AG09309 (cell line): ENCODE measurements at places on chromosomes 4 and X.

GRCh38 chrX:48835524-48836329 lies at the start of gene PCSK1N:
Gene PCSK1N (minus strand): TSS chrX:48835610. CDS start chrX:48835532, 78 bp downstream.
- DNase-seq, result no peak

GRCh38 chr4:56158483-56158882 lies 209.7 kb downstream of the CEP135 start:
- no peak for DNase-seq

GRCh38 chr4:79050541-79050880 lies 111.3 kb upstream of the PAQR3 start:
- DNase-seq, result no peak

DNA sequence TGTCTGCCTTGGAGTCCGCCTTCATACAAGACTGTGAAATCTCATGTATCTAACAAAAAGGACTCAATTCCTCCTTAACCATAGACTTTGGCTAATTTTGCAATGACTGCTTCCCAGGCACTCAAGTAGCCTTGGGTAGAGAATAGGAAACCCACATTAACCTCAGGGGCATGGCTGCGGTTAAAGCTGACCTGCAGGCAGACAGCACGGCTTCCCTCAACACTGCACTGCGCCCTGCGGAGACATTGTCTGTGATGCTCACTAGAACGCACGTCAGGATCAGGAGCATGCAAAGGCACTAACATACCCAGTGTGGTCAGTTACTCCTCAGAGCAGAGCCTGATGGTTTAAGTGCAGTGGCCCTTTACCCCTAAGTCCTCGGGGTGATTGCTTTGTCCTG lies 10.3 kb upstream of the GPR143 start:
- no peak for DNase-seq

GRCh38 chrX:9880870-9881269 lies 86.3 kb upstream of the CLDN34 start:
- DNase-seq, result no peak

GRCh38 chr4:138954428-138954827 lies 61.2 kb upstream of the NOCT start:
- DNase-seq, result no peak

GRCh38 chr4:108561116-108561515 lies 59.3 kb upstream of the RPL34 start:
- DNase-seq, result no peak
